ENCODE measurements at places on chromosomes 7 and 10.

DNA sequence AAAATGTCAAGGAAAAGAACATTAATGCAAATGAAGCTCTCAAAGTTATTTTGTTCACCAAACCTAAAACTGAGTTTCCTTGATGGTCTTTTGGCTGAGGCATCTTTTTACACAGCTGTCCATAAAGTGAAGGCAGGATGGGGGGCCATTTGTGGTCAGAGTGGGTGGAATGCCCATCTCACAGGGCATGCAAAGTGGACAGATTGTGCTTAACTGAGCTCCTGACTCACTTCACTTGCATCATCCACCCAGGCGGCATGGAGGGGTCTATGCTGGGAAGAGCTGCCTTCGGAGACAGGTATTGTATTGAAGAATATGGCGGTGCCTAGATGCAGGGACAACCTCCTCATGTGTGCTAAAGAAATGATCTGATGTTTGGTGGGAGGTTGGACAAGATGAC lies 905.3 kb downstream of the KCNMA1 start:
- no peak for DNase-seq

- no peak for DNase-seq
These were observed at the start of gene MMRN2 for GRCh38 chr10:86957471-86958115. TSS of gene MMRN2 (minus strand) at chr10:86957615. CDS start at chr10:86957541, 74 bp downstream.

- no peak for DNase-seq
These were observed 143.5 kb downstream of the ADCY1 start for GRCh38 chr7:45717537-45718235.

DNA sequence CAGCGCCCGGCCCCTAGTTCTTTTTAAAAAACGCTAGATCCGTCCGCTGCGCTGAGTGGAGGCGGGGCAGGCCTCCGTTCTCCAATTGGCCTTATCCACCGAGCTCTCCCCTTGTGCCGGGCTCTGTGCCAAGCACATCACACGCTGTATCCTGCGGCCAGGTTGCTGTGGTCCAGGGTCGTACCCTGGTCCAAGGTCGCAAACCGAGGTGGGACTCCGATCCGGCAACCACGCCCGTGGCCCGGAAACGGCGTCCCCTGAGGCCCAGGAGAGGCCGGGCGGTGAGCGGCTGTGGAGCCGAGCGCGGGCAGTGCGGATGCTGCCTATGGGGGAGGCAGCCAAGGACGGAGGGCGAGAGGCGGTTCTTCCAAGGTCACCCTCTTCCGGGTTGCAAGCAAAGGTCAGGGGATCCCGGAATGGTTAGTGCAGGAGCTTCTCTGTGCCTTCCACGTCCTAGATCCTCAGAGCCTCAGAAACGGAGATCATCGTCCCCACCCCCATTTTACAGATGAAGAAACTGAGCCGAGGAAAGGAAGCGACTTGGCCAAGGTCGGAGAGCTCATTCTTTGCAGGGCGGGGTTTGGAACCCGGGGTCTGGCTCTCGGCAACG lies 72.4 kb upstream of the LRRC4 start:
- no peak for DNase-seq

- no peak for DNase-seq
These were observed 25.8 kb downstream of the STEAP1 start for GRCh38 chr7:90180011-90180585.

GRCh38 chr7:152859781-152860191 lies 100.2 kb downstream of the ACTR3B start:
- no peak for DNase-seq
